ENCODE measurements at places on chromosomes 1 and 21.

- no peak for DNase-seq
These were observed 28.3 kb upstream of the PCBP3 start for GRCh38 chr21:45615145-45615711.

- DNase-seq = no peak
These were observed 17.5 kb upstream of the DUSP10 start for GRCh38 chr1:221759436-221759835.

- no peak for DNase-seq
These were observed 175.3 kb downstream of the GALNT2 start for GRCh38 chr1:230242326-230242725.

- no peak for DNase-seq
These were observed 1017.0 kb upstream of the TMPRSS15 start for GRCh38 chr21:19420565-19420964.

DNA sequence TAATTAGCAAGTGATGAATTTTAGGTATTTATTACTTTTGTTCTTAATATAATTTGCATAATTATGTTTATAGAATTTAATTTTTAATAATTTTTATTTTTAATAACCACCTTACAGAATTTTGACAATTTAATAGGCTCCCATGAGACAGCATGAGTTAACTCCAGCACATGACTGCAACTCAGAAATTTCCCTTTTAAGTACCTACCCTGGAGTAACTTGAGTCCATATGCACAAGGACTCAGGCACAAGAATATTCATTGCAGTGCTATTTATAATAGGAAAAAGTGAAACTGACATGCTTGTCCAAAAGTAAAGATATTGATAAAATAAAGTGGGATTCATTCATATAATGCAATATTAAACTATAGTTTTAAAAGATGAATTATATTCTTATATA lies 54.1 kb upstream of the C1orf53 start:
- no peak for DNase-seq

- DNase-seq = no peak
These were observed 188.2 kb downstream of the HHAT start for GRCh38 chr1:210516697-210517459.

- DNase-seq = no peak
These were observed 40.4 kb upstream of the EIF4G3 start for GRCh38 chr1:21216835-21217811.

GRCh38 chr21:32653326-32653901 lies 41.2 kb upstream of the CFAP298 start:
- no peak for DNase-seq

DNA sequence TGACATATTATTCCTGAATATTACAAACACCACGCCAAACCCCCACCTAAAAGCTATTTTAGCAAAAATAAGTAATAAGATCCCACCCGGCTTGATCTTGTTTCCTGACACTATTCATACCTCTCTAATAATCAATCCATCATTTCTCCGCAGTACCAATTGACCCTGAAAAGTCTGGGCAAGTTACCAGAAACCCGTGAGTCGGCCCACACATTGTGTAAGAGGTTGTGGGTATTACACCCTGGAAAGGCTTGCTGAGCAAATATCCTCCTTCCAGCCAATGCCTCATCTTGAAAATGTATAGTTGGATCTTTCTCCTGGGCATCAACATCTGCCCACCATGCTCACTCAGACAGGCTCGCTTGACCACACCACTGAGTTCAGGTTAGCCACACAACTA lies 451.0 kb downstream of the TTLL7 start:
- no peak for DNase-seq

DNA sequence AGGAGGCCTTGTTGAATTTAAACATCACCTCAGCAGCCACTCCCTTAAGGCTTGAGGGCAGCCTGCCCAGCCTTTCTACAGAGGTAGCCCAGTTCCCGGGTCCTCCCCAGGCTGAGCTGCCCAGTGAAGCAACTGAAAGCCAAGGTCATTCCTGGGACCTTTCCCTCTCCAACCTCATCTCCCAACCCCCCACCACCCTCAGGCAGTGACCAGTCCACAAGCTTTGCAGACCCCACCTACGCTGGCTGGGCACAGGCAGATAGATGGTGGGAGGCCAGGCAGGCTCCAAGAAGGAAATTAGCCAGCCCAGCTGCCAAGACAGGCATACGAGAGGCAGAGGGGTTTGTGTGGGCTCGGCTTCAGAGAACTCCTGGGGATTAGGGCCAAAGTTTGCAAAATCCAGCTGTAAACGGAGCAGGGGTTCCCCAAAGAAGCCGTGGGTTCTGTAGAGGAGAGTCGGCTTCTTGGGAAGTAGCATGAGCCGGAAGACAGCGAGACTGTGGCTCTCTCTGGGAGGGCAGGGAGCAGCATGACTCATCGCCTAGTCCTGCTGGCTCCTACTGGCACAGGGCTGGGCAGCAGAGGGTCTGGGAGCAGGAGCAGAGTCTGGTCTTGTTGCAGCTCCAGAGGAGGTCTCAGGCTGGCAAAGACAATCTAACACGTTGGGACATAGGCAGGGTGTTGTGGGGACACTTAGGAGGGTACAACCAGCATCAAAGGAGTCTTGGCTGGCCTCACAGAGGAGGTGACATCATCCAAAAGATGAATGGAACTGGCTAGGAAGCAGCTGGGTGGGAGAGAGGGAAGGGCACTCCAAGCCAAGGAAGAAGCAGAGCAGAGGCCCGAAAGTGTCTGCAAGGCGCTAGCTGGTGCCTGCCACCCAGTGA lies 2.8 kb upstream of the ZC3H12A start:
- peak; percentile 1 for DNase-seq

DNA sequence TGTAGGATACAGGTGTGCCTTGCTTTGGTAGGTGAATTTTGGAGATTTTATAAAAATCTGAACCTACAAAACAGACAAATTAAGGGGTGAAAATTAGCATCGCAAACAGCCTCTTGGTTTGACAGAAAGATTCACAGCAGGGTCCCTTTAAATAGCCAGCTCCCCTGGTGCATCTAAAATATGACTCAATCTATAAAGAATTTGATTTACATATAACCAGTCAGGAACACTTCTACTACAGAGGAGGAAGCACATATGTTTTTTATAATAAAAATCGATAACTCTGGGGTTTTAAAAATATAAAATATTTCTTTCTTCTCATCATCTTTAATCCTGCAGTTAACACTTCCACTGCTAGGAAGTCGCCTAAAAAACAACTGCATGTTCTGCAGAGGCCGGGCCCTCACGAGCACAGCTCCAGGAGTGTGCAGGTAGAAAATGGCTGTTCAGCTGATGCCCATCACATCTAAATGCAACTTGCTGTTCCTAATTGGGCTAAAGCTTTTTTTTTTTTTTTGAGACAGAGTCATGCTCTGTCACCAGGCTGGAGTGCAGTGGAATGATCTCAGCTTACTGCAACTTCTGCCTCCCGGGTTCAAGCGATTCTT lies 203.4 kb downstream of the HS2ST1 start:
- no peak for DNase-seq

DNA sequence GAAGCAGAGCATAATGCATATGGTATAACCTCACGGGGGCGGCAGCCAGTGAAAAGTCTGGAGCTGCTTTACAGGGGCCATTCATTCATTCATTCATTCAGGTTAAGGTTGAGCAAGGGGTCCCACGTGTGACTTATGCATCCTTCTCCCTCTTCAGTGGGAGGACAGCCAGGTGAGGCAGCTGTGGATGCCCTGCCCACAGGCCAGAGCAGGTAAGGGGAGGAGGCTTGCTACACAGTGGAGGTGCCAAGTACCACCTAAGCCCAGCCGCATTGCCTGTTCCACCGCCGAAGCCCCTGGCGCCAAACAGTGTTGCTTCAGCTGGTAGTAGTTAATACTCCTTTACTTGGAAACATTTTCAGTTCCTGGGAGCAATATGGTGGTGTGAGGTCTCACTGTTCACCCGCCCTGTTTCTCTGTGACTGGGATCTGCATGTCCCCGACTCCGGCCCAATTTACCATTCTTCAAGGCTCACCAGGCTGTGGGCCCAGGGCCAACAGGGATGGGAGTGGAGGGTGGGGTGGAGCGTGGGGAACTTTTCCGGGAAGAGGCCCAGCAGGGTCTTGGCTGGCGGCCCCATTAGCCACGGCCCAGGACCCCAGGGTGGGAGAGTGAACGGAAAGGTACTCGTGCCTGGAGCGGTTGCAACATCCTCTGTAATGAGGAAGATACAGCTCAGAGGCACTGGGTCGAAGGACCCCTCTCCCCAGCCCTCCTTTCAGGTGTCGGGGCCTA lies 722 bp upstream of the PODN start:
- no peak for DNase-seq

GRCh38 chr1:50156241-50157010 lies 47.7 kb downstream of the ELAVL4 start:
- DNase-seq = no peak

GRCh38 chr1:53589043-53589887 lies 130.1 kb downstream of the DMRTB1 start:
- no peak for DNase-seq

DNA sequence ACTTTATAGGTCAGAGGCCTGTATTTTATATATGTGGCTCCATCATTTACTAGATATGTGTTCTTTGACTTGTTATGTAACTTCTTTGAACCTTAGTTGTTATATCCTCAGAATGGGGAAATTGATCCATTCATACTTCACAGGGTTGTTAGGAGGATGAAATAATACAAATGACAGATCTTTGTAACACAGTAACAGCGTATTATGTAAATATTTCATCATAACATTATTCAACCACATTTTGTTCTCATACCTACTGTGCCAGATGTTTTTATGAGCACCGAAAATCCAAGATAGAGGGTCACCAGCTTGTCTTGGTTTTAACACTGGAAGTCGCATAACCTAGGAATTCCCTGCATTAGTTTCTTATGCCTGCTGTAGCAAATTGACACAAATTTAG lies 3.3 kb downstream of the SUCO start:
- no peak for DNase-seq

DNA sequence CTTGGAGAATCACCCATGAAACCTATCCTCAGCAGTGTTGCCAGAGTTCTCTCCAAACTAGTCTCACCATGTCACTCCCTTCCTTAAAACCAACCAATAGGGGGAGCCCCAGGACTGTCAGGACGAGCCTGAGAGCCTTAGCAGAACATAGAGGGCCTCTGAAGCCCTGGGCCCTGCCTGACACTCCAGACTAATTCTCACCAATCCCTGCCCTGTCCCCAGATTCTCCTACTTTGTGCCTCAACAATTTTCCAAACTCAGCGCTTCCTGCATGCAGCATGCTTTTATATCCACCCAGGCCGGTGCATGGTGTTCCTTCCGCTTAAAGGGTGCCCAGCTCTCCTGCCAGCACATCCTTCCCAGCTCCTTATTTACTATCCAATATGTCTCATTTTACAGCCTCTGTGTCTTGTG lies 42.7 kb downstream of the HSD3B1 start:
- DNase-seq = no peak

DNA sequence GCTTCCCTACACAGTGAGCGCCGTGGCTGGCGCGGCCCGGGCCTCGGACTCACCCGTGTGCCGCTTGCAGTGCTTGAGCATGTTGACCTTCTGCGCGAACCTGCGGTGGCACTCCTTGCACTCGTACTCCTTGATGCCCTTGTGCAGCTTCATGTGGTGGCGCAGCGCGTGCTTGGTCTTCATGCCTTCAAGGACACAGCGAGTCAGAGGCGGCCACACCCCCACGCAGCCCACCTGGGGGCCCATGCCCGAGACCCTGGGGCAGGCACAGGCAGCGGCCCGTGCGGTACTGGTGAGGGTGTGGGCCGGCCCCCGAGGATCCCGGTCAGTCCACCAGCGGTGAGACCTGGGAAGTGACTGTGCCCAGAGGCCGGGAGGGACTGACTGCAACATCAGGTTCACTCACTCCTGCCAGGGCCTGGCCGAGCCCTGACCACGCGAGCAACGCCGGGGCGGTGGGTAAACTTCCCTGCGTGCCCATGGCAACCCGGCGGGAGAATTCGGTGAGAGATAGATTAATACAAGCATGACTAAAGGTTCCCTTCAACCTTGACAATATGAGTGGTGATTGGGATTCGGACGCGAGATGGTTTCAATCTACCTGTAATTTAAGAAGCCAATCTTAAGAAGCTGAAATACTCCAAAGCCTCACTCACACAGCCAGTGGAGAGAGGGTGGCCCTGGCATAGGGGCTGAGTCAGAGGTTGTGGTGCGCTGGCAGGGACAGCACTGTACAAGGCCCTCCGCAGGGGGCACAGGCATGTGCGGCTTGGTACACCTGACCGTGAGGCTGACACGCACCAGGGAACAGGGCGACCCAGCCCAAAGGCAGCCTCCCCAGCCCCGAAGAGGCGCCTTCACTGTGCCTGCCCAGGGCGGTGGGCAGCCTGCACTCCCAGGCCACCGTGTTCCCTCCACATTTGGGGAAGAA lies 49.1 kb upstream of the RIPK4 start:
- DNase-seq = no peak
